ENCODE measurements at places on chromosomes 4 and X.
A peak's percentile ranks its signal among the peaks of the same experiment; 100 is the strongest.

GRCh38 chr4:87950493-87950892, 25.0 kb upstream of the SPP1 start:
- no peak for DNase-seq

DNA sequence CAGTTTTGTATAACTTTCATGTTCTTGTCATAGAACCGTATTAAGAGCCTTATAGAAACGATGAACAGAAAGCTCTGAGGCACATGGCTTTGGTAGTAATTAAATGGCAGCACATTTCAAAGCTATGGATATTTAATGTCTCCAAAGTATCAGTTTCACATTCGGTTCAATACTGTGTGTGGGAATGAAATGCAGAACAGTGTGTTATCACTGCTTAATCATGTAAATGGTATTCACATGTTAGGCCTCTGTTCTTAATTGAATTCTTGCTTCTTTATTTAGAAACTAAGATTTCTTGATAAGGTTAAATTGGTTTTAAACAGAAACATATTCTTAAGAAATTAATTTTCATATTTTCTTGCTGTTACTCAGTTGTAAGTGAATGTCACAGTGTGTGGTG, 701.0 kb upstream of the PITX2 start:
- DNase-seq: no peak

GRCh38 chr4:108052558-108053120, 63.0 kb downstream of the HADH start:
- DNase-seq: no peak

GRCh38 chr4:17490575-17491059, 21.3 kb downstream of the QDPR start:
- no peak for DNase-seq

GRCh38 chrX:2500091-2500802, 529 bp downstream of the DHRSX start:
- DNase-seq: peak; percentile 25

- no peak for DNase-seq
These were observed 13.7 kb downstream of the DDX60 start for GRCh38 chr4:168304744-168305459.

DNA sequence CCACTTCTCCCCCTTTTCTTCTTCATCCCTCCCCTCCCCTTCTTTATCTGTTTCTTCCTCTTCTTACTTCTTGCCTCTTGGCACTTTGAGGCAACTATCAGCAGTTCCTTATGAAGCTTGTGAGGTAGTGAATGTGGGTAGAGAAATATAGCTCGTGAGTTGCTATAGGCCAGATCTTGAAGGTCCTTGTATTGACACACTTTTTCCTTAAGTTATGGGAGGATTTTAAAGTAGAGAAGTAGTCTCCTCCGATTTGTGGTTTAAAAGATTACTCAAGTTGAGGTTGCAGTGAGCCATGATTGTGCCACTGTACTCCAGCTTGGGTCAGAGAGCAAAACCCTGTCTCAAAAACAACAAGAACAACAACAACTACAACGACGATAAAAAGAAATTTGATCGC, 3.4 kb upstream of the RRAGB start:
- DNase-seq: no peak

DNA sequence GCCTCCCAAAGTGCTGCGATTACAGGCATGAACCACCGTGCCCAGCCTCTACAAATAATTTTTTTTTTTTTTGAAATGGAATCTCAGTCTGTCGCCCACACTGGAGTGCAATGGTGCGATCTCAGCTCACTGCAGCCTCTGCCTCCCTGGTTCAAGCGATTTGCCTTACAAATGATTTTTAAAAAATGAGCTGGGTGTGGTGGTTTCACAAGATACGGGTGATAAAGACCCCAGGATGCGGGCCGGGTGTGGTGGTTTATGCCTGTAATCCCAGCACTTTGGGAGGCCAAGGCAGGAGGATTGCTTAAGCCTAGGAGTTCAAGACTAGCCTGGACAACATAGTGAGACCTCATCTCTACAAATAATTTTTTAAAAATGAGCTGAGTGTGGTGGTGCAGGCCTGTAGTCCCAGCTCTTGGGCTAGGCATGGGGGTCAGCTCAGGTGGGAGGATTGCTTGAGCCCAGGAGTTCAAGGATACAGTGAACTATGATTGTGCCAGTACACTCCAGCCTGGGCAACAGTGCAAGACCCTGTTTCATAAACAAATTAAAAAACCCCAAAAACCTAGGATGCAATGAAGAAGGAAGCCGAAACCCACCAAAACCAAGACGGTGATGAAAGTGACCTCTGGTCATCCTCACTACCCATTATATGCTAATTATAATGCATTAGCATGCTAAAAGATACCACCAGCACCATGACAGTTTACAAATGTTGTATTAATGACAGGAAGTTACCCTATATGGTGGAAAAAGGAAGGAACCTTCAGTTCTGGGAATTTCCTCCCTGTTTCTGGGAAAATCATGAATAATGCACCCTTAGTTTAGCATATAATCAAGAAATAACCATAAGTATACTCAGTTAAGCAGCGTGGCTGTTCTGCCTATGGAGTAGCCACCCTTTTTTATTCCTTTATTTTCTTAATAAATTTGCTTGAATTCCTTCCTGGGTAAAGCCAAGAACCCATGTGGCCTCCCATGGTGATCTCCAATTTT, 27.7 kb downstream of the PDGFRA start:
- no peak for DNase-seq

- DNase-seq: no peak
These were observed 43.7 kb downstream of the OTOP1 start for GRCh38 chr4:4182835-4183568.

GRCh38 chrX:104913348-104913747, 307.1 kb downstream of the TEX13A start:
- DNase-seq: no peak

- no peak for DNase-seq
These were observed 97.4 kb downstream of the GPM6A start for GRCh38 chr4:175714686-175715085.

DNA sequence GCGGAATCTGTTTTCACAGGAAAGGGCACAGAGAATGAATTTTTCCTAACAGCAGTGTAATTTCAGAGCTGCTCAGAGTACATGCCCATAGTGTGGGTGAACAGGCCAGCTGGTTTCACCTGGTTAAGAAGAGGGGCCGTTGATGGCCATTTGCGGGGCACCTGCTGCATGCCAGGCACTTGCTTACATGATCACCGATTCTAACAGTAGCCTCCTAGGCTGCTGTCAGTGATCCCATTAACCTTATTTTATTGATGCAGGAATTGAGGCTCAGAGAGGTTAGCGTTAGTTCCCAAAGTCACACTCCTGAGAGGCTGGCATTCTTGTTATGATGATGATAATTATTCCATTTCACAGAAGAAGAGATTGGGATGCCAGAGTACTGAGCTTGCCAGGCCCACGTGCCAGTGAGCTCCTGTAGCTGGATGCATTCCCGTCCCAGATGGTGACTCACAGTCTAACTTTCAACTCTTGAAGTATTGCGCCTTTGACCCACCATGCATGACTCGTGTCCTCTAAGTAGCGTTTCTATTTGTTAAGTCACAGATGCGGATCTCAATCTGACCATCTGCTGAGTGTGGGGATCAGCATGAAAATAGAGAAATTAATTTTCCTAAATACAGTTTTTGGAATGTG, 76.5 kb downstream of the PSAPL1 start:
- no peak for DNase-seq

DNA sequence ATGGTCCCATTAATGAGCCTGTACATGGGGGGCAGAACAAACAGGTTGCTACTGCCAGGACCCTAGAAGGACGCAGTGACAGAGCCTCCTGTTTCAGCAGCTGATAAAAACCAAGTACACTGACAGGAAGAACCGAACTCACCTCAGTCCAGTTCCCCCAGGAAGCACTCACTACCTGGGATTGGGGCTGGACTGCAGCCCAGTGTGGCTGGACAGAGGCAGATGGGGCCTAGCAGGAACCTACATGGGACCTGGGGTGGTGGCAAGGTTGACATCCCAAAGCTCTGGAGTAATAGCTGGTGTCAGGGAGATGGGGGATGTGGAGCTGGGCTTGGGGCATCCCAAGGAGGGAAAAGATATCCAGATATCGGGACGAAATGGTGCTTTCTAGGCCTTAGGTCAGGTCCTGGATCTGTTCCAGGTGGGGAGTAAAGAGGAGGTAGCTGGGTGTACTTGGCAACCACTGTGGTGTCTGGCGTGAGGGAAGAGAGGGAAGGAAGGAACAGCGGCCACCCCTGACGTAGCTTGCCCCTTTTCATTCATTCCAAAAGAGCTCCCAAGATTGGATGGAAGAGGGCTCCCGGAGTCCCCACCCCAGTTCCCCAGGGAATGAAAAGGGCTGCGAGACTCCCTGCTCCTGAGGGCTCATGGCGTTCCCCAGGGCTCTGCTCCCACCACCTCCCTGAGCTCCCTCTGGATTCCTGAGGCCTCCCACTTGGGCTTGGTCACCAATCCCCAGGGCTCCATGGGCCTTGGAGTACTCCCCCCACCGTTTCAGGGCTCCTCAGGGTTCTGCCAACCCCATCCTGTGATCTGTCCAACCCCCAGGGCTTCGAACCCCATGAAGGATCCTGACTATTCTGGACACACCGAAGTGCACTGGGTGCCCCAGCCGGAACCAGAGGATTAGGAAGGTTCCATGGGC, 4.5 kb downstream of the EMD start:
- DNase-seq: no peak

DNA sequence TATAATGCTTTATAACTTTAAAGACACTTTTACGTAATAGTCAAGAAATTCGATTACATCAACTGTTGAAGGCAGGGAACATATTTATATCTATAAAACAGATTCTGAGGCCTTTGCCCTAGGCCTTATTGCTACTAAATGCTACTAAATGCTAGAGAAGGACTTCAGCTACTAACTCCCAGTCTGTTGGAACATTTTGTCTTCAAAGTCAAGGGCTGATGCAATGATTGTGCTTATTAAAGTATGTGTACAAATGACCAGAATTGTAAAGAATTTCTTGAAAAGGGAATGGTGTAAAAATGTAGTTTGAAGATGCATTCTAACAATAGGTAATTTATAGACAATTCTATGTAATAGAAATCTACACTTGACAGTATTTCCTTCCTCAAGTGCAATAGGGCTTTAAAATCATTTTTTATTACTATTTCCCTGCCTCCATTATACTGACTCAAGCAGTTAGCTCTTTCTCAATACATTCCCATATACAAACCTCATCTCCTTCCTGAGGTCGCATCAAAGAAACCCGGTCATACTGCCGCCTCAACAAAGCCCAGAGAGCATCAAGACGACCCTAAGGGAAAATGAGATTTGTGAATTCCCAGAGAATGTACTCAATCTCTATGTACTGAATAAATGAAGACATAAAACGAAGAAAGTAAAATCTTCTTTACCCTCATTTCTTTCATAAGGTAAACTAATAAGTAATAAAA, 95.7 kb downstream of the ANTXR2 start:
- no peak for DNase-seq

DNA sequence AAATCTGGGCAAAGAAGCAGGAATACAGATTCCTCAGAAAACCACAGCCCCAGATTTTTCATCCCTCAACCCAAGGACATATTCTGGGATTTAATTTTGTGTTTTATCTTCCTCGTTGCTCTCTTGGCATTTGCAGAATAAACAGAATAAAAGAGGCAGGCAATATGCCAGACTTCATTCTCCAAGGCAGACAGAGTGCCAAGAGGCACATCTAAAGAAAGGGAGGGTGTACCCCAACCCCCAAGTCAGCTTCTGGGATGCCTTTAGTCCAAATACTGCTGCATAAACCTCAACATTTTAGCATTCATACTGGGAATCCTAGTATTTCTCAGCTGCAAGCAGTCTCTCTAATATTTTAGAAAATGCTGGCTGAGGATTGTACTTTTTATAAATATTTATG, 629.2 kb downstream of the KLHL13 start:
- no peak for DNase-seq

DNA sequence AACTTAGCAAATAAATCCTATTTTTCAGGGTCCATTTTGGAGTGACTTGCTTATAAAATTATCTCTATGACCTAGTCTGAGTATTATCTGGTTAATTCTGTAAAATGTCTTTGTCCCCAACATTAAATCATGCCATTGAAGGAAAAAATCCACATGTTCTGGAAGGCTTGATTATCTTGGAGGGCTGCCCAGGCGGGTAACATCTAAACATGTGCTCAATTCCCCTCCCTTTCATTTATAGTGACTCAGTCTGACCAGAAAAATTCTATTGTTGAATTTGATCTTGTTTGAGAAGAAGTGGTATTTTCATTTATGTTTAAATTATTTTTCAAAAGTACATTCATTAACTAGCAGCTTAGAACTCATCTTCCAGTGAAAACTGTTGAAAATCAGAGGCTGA, 55.4 kb upstream of the SLC10A7 start:
- no peak for DNase-seq

DNA sequence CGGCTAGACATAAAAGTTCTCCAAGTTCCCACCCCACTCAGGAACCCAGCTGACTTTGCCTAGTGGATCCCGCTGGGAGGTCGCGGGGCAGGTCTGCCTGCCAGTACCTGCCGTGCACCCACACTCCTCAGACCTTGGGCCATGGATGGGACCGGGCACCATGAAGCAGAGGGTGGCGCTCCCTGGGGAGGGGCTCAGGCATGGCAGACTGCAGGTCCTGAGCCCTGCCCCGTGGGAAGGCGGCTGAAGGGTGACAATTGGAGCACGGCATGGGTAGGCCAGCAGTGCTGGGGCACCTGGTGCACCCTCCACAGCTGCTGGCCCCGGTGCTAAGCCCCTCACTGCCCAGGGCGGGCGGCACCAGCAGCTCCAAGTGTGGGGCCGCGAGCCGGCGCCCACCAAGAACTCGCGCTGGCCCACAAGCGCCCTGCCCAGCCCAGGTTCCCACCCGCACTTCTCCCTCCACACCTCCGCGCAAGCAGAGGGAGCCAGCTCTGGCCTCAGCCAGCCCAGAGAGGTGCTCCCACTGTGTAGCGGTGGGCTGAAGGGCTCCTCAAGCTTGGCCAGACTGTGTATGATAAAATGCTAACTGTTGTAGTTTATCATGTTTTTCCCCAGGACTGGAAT, 63.1 kb downstream of the UGT2A2 start:
- no peak for DNase-seq

DNA sequence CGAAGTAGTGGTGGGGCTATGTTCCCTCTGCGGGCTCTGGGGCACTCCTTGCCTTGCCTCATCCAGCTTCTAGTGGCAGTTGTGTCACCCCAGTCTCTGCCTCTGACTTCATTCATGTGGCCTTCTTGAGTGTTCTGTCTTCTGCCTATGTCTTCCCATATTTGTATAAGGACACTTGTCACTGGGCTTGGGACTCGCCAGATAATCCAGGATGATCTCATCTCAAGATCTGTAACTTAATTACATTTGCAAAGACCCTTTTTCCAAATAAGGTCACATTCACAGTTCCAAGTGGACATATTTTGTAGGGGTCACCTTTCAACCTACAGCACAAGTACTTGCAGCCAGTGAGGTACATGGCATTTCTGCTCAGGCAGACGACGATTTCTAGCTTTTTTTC, 30.3 kb upstream of the CLDN24 start:
- no peak for DNase-seq

GRCh38 chr4:22991576-22991975, 298.8 kb downstream of the GBA3 start:
- DNase-seq: no peak

- DNase-seq: no peak
These were observed 117.2 kb upstream of the FAT1 start for GRCh38 chr4:186840771-186841301.
